ENCODE measurements at places on chromosomes 16 and 17.

DNA sequence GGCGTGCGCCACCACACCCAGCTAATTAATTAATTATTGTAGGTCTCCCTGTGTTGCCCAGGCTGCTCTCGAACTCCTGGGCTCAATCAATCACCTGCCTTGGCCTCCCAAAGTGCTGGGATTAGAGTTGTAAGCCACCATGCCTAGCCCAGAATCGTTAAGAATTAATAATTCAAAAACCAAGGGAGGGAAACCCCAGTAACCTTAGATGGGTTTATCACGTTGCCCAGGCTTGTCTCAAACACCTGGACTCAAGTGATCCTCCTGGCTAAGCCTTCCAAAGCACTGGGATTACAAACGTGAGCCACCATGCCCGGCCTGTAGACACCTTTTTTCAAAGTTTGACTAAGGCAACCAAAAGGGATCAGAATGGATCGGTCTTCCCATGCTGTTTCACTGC is 21.6 kb downstream of the CD300LF start:
- no peak for DNase-seq

- DNase-seq: no peak
Observed at GRCh38 chr17:65324611-65325342, 187.6 kb downstream of the RGS9 start.

- no peak for DNase-seq
Observed at GRCh38 chr17:27506348-27507218, 50.3 kb downstream of the KSR1 start.

- DNase-seq: no peak
Observed at GRCh38 chr16:56057151-56057550, 134.1 kb upstream of the GNAO1 start.

DNA sequence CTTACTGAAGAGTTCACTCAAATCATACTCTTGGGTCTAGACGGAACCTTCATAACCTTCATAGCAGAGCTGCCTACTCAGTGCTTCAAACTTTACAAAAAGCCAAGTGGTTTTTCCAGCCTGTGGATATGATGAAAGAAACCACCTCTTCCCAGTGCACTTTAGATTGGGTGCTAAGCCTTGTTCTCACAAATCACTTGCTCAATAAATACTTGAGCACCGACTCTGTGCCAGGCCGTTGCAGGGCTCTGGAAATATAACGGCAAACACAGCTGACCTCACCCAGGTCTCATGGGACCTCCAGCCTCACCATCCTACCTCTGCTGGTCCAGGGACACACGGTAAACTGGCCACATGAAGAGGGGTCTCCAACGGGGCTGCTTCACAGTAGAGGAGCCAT is 35.7 kb downstream of the CDRT4 start:
- no peak for DNase-seq

- no peak for DNase-seq
Observed at GRCh38 chr17:51805765-51806164, 352.7 kb downstream of the CA10 start.

GRCh38 chr16:31480851-31481536 is 1.9 kb upstream of the SLC5A2 start:
- DNase-seq: no peak

GRCh38 chr16:57128771-57129389 is 36.5 kb downstream of the CPNE2 start:
- no peak for DNase-seq

Measured in pulmonary artery endothelial cell (primary cell).